ENCODE measurements at places on chromosomes 4 and X.

DNA sequence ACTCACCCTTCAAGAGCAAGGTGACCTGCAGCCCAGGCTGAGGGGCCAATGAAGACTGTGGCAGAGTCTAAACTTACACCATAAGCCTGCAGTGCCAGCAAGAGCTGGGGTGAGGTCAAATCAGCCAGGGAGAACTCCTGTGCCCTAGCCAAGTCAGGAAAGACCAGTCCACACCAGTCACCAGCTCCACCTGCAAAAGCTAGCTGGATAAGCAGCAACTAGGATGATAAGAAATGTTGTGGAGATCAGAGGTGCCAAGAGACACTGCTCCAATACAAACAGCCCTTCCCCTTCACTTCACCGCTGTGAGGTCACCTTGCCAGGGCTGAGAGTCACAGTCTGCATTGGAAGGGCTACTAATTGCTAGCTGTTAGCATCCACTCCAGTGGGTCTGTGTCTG lies 31.3 kb downstream of the NIPAL1 start:
- DNase-seq, result peak; percentile 41

- peak; percentile 70 for DNase-seq
Measured at GRCh38 chrX:153969904-153970356, 1.7 kb downstream of the HCFC1 start.

- peak; percentile 44 for DNase-seq
Measured at GRCh38 chr4:40750461-40751258, 905 bp downstream of the NSUN7 start.

DNA sequence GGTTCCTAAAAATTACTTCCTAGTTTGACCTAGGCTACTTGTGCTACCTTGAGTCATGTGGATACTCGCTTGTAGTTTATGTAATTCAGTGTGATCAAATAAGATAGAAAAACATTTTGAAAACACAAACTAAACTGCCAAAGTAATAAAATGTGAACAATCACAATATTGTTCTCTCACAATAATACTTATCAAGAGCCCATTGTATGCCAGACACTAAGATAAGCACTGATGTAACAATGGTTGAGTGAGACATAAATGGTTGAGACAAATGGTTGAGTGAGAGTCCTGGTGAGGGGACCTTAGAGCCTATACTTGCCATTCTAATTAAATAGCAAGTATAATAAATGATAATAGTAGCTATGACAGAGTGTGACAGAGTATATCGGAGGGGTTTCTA lies 41.7 kb downstream of the RFC1 start:
- no peak for DNase-seq

DNA sequence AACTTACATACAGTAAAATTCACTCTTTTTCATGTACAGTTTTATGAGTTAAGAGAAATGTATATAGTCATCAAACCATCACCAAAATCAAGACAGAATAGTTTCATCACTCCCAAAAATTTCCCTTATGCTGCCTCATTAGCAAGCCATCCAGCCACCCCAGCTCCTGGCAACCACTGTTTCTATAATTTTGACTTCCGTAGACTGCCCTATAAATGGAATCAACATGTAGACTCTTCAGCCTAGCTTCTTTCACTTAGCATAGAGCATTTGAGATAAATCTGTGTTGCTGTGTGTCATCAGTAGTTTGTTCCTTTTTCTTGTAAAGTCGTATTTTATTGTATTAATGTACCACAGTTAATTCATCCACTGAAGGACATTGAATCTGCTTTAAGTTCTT lies 23.2 kb downstream of the HDX start:
- no peak for DNase-seq

- DNase-seq, result no peak
Measured at GRCh38 chr4:8427761-8428287, 12.7 kb downstream of the ACOX3 start.

DNA sequence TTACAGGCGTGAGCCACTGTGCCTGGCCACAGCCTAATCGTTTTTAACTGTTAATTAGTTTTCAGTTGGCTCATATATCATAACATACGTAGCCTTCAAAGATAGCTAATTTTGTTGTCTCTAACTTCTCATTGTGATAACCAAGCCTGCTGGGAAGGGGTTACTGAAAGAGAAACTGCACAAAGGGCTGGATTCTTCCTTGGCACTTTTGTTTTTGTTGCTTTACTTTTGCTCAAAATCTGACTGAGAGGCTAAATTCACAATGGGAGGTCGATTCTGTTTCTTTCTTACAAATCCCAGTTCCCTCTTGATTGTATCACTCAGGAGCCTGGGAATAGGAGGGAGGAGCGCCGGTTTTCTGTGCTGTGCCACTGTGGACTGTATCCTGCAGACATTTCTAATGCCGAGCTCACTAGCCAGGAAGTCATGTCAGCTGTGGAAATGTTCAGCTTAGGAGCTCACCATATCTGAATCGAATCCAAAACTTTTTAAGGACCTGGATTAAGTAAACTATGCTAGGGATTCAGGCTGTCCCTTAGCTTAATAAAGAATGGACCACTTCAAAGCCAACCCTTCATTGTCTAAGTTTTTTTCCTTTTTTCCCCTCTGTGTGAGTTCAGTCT lies 120.5 kb upstream of the FAT1 start:
- no peak for DNase-seq
